AG08396 (cell line): ENCODE measurements at places on chromosomes 6 and 20.

GRCh38 chr6:52285177-52286068 is 881 bp upstream of the MCM3 start:
- no peak for DNase-seq

- no peak for DNase-seq
Observed at GRCh38 chr6:105678516-105678915, 275.6 kb upstream of the PREP start.

DNA sequence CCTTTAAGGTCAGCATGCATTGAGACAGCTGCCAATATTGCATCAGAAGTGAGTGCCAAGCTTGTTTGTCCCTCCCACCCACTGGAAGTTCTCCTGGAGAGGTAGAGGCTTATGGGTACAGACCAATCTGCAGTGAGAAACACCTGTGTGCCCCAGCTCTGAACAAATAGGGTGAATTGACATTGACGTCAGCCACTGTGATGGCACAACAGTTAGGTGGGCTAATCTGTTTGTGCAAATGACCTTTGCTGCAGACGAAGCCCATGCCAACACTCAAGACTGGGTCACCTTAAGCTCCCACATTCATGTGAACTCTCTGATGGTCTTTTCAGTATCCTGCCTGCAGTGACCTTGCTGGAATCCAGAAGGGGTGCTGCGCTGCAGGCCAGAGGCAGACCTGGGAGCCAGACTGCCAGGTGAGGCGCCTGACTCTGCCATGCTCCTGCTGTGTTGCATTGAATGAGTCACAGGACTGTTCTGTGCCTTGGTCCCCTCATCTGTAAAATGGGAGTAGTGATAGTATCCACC is 99.9 kb downstream of the ALDH8A1 start:
- no peak for DNase-seq

- no peak for DNase-seq
Observed at GRCh38 chr6:9161731-9162130, 726.4 kb upstream of the SLC35B3 start.

- no peak for DNase-seq
Observed at GRCh38 chr6:33949877-33950435, 146.2 kb upstream of the MLN start.

- peak; percentile 57 for DNase-seq
Observed at GRCh38 chr20:63854766-63855362, 6.4 kb upstream of the ABHD16B start.

- DNase-seq: no peak
Observed at GRCh38 chr6:89758830-89759229, 60.8 kb downstream of the MDN1 start.

GRCh38 chr20:35238170-35238569 is 11.7 kb downstream of the MMP24 start:
- DNase-seq: no peak

DNA sequence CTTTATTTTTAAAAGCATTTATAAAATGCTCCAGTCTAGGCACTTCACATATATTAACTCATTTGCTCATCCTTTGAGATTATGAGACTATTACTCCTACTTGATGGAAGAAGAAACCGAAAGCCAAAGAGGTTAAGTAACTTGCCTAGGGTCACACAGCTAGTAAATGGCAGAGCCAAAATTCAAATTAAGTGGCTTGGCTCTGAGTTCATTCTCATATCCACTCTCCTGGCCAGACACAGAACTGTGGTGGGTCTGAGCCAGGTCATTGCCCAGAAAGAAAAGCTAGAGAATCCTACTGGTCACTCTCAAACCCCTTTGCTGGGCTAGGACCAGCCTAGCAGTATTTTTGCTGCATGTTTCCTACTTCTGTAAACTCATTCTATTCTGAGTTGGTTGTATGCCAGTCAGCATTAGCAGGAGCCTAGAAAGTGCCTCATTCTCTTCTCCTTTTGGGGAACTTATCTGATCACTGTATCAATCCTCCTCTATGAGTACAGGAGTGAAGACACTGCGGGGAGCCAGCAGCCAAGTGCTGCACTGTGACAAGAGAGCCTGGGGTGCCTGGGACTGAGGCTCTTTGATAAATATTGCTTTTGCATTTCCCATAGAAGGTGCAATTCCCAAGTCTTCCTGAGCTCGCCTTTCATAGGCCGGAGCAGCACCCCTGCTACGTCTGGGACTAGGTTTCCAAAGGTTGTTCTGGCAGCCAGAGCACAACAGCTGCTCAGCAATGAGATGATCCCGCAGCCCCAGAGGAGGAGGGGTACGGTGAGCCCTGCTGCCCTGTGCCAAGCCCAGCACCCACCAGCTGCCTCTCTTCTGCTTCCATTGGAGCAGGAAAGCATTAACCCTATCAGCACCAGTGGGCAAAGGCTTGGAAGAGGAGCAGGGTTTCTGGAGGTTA is 728.3 kb downstream of the MAFB start:
- DNase-seq: no peak

GRCh38 chr6:134345789-134346188 is 27.9 kb upstream of the SGK1 start:
- DNase-seq: no peak

- no peak for DNase-seq
Observed at GRCh38 chr6:22632581-22633145, 63.3 kb downstream of the HDGFL1 start.

DNA sequence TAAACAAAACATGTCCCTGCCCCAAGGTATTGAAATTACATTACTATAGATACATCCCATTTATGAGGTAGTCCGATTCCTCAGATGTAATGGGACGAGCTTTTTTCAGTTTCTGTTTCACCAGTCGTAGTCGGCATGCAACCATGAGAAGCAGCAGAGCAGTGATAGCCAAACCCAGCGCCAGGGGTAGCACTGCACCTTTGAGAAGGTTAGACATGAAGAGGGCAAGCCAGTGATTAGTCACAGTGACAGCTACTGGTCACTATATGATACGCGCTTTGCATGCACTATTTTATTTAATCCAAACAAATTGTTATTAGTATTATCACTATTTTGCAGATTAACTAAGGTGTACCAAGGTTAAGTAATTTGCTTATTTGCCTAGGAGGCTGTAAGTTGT is 43.7 kb downstream of the LRP11 start:
- DNase-seq: no peak

DNA sequence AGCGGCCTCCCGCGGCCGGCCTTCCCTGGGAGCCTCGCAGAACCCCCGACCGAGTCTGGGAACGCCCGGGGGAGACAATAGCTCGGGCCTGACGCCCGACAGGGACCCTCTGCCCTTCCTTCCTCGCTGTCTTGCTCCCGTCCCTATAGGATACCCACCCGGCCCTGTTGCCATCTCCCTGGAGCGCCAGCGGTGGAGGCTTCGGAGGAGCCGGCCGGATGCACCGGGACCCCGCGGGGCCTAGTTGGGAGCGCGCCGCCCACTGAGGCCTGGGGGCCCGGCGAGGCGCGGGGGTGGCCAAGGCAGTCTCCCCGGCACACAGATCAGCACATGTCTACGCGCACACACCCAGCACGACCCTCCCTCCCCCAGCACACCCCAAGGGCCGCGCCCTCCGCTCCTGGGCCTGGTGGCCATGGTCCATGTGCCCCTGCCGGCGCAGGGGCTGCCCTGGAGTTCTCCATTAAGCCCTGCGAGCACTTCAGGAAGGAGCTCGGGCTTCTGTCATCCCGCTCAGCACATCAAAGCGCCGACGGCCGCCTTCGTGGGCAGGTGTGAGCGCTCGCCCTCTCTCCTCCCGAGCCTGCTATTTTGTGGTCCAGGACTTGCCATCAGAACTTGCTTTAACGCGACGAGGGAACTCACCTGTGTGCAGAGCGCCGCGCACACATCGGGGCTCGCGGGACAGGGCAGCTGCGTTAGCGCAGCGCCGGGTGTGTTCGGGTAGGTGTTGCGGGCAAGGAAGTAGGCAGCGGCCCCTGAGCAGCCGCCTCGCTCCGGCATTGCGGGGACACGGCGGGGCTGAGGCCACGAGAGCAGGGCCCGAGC is 3.7 kb downstream of the FOXF2 start:
- no peak for DNase-seq

GRCh38 chr6:29887819-29888776 is 54.2 kb upstream of the HLA-A start:
- peak; percentile 70 for DNase-seq

- no peak for DNase-seq
Observed at GRCh38 chr6:166365806-166366205, 16.9 kb downstream of the MPC1 start.

DNA sequence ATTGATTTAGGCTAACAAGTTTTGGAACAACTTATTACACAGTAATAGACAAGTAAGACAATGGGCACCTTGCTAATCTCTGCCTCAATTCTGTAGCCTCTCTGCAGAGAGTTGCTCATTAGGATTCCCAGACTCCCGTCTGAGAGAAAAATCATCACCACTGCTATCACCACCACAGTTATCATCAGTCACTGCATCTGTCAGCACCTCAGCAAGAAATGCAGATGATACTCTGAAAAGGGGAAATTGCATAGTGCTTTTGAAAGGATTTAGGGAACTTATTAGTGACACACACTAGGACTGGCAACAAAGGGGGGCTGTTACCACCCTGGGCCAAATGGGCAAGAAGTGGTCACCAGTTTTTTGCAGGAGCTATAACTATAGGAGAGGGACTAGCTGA is 39.9 kb downstream of the FOXA2 start:
- DNase-seq: no peak

GRCh38 chr20:2751878-2752566 is 48.4 kb downstream of the CPXM1 start:
- peak; percentile 78 for DNase-seq

GRCh38 chr6:142207265-142207877 is 60.3 kb downstream of the VTA1 start:
- DNase-seq: peak; percentile 55

GRCh38 chr6:42197555-42198362 is 3.0 kb upstream of the GUCA1B start:
- DNase-seq: peak; percentile 51

GRCh38 chr6:158863646-158864045 is 44.5 kb upstream of the EZR start:
- peak; percentile 58 for DNase-seq

GRCh38 chr6:16519265-16520242 is 241.7 kb downstream of the ATXN1 start:
- no peak for DNase-seq

GRCh38 chr6:88825856-88826255 is 137.6 kb downstream of the RNGTT start:
- no peak for DNase-seq

- DNase-seq: no peak
Observed at GRCh38 chr6:40251637-40252300, 317.5 kb upstream of the MOCS1 start.

- DNase-seq: peak; percentile 62
Observed at GRCh38 chr20:61371501-61372136, 119.6 kb downstream of the CDH4 start.

DNA sequence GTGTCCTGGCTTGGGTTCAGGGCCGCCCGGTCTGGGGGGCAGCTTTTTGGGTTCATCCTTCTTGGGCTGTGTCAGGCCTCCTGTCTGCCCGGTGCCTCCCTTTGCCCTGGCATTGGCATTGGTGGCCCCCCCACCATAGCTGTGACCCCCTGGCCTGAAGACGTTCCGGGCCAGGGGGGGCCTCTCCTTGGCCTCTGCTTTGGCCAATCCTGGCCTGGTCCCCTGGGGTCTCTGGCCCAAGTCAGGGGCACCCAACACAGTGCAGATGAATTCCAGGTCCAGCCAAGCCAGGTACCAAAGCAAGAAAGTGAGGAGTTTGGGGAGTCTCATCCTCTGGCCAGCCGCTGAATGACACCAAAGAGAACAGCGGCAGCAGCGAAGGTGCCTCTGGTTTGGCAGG is 429 bp downstream of the GDF5 start:
- no peak for DNase-seq

- DNase-seq: no peak
Observed at GRCh38 chr6:100488244-100488643, 23.5 kb upstream of the SIM1 start.

GRCh38 chr6:147787417-147787816 is 278.9 kb downstream of the SAMD5 start:
- no peak for DNase-seq

GRCh38 chr20:55471052-55472006 is 534.0 kb downstream of the CBLN4 start:
- DNase-seq: no peak

DNA sequence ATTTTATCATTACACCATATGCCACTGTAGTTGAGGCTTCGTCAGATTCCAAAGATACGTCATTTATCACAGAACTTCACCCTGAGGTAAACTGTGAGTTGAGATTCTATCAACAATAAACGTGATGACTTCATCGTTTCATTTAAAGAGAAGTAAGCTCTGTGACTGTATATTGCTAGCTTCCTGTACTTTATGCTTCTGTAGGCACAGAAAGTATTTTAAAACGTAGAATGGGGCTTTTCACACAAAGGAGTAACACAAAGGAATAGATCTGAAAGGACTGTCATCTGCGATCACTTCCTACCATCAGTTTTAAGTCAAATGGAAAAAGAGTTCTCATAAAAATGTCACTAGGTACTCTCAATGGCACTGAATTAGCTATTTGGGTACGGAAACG is 234.4 kb upstream of the MCHR2 start:
- DNase-seq: no peak

DNA sequence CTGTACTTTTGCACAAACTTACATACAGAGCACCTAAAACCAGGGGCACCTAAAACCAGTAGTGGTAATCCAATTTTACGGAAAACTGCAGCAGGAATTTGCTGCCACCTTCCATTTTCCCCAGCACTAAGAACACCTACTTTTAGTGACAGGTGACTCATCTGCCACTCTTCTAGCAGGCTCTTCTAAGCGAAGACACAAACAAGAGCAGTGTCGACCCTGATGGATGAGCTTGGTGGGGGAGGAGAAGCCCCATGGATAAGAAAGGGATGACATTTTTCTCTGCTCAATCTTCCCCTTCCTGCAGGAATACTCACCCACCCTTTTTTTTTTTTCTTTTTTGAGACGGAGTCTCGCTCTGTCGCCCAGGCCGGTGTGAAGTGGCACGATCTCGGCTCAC is 116.9 kb downstream of the GMPR start:
- no peak for DNase-seq

DNA sequence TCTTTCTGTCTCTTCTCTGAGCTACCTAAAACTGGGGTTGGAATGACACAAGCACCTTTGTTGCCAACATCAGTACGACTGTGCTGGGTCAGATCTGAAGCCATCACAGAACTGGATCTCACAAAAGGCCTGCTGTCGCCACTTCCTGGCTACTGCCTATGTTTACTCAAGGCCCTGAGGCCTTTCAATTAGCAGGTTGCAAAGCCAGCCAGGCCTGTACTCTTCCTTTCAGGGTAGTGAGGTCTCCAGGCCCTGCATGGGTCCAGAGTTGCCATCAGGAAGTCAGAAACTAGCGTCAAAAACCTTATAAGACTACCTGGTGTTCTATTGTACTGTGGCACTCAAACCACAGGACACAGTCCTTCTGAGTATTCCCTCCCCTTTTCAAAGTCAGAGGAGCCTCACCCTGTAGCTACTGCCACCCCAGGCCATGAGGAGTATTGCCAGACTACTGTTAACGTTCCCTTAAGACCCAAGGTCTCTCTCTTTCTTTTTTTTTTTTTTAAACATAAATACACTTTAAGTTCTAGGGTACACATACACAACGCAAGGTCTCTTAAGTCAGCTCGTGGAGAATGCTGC is 937.4 kb upstream of the GJE1 start:
- no peak for DNase-seq
